GDM1 (cell line): ENCODE measurements at places on chromosomes 4 and X.

- DNase-seq = no peak
Measured at GRCh38 chr4:185932491-185932890, 120.5 kb upstream of the SORBS2 start.

DNA sequence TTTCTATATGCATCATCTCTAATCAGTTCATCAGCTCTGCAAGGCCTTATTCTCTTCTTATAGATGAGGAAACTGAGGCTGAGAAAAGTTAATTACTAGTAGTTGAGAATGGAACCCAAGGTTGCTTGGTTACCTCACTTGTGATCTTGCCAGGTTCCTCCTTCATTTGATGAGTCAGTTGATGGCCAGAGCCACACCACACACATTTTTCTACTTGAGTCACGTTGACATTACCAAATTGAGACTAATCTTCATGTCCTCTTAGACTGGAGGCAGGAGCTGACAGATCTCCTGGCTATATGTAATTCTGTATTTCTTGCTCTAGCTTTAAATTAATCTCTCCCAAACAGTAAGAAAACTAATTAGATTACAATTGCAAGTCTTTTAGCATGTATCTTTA is 428.4 kb downstream of the AFF2 start:
- DNase-seq = no peak

DNA sequence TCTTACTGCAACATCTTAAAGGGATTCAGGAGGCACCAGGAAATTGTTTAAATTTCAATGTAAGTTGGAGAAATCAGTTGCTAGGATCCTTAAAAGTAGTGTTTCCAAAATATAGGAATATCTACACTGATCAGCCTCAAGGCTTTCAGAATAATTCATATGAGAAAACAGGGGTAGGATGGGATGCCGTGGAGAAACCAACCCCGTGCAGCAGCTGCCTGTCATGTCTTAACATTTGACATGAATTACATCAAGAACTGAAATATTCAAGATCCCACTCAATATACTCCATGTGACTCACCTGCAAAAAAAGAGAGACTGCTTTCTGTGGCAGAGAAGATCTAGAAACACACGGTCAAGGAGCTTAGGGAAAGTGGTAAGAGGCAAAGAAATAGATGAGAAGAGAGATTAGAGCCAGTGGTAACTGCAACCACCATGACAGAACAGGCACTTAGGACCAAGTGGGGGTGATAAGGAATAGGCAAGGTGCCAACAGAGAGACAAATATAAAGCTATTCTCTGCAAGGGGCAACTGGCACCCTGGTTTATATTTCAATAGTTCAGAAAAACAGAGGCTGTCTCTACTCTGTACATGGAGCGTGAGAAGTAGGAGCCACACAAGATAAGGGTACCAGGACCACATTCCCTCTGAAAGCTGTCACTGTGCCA is 64.0 kb downstream of the SLC39A8 start:
- no peak for DNase-seq

GRCh38 chr4:2442175-2442993 is 23.6 kb downstream of the CFAP99 start:
- DNase-seq = no peak

- DNase-seq = no peak
Measured at GRCh38 chr4:59712470-59712869, 1487.7 kb upstream of the ADGRL3 start.
